CD4-positive, alpha-beta T cell treated with Interleukin-4 for 4 hours (primary cell): ENCODE measurements at places on chromosomes 3 and 15.

DNA sequence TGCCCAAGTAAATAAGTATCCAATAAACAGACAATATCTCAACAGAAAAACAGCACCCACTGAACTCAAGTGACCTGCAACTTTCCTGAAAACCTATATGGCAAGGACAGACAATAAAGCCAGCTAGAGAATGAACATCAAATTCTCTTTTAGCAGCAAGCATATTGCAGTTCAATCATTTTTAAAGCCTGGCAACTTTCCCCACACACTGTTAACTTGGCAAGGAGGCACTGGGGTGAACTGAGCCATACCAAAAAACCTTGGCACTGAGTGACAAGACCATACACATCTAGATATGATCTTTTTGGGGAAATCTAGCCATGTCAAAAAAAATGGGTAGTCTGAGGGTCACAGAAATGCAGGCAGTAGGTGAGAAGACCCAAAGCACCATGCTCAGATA lies 174.6 kb downstream of the STT3B start:
- DNase-seq = no peak

- DNase-seq = no peak
Measured at GRCh38 chr3:11909726-11910125, 63.0 kb upstream of the TAMM41 start.

- no peak for DNase-seq
Measured at GRCh38 chr3:169143506-169143905, 520.0 kb downstream of the MECOM start.

GRCh38 chr3:60276615-60277014 lies 974.6 kb downstream of the FHIT start:
- no peak for DNase-seq

DNA sequence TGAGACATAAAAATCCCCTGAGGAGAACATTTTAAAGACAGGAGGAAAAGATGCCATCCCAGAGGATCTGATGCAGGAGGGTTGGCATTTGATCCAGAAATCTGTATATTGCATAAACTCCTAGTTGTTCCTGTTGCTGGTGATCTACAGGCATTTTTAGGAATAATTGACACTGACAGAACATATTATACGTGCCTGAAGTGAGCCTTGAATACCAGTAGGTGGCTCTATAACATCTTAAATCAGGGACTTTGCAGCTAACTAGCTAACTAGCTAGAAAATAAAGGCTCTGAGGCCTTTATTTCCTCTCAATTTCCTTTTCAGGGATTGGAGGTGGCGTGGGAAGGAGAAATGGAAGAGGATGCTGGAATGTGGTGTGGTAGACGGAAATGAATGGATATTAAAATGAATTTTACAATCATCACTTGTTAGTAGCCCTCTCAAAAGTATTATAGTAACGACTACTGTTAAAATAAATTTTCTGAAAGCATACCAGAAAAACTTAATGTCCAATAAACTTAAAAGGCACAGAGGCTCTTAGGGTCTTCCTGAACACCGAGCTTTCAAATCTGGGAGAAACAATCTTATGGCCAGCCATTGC lies 73.8 kb upstream of the ZBED2 start:
- DNase-seq = peak; percentile 67

- DNase-seq = no peak
Measured at GRCh38 chr3:191350396-191351090, 20.2 kb upstream of the UTS2B start.

DNA sequence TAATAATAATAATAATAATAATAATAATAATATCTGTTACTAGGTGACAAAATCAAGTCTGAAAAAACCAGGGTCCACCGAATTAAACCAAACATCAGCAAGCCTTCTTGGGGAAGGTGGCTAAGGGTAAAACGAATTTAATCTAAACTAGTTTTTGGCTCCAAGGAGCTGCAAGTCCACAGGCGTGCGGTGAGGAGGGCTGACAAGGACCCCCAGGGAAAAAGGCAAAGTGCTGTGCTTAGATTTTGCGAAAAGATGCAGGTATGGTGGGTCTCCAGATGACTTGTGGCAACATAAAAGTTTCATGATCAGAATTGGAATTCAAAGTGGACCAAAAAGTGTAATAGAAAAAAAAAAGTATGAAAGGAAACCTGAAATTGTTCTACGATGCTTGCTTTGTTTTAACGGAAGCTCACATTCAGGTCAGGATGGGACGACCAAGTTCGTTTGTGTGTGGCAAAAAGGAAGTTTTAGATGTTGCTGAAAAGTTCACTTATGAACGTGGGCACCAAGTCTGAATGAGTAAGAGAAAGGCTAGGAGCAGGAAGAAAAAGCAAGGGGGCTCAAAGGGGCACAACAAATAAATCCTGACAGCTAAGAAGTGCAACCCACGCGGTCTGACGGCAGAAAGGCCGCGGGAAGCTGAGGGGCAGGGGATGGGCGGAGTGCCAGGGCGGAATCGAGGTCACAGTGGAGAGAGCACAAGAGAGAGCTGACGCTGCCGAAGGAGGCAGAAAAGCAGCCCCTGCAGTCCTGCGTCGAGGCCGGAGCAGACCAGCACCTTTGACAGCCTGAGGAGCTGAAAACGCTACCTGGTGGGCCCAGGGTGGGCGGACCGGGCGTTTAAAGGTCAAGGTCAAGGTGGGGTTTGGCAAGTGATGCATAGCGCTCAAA lies 1.1 kb downstream of the WDR82 start:
- peak; percentile 69 for DNase-seq
